Urothelium cell line (cell line): ENCODE measurements at places on chromosomes 11 and 22.

DNA sequence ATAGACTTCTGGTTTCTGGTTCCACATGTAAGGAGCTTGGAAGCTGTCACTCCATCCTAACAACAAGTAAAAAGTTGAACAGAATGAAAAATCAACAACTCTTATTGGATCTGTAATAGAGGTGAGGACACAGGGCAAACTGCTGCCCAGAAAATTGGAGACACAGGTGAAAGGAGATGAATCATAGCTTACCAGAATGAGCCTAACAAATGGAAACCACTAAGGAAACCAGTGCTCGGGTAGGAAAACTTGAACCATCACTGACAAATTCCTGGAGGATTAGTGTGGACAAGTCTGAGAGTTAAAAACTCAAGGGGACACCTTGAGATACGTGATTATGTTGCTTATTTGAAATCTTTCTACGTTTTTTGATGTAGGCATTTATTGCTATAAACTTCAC is 52.1 kb downstream of the GDPD4 start:
- peak; percentile 63 for DNase-seq

DNA sequence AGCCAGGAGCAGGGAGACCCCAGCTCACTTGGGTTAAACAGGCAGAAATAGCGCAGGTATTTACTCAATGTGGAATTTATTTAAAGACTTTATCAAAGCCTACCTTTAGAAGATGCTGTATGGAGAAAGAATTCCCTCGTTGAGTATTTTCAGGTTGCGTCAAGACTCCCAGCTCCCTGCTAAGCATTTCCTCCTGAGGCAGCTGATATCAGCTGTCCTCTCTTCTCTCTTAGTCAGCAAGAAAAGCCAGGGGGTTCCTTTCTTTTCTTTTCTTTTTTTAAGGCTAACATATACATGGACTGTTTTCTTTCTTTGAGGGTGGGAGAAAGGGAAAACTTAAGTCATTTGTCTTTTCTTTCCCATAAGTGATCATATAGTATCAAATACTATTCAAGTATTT is 125.8 kb upstream of the POU2AF2 start:
- DNase-seq = no peak

- no peak for DNase-seq
These were observed 5.3 kb downstream of the ADA2 start for GRCh38 chr22:17213976-17214375.

DNA sequence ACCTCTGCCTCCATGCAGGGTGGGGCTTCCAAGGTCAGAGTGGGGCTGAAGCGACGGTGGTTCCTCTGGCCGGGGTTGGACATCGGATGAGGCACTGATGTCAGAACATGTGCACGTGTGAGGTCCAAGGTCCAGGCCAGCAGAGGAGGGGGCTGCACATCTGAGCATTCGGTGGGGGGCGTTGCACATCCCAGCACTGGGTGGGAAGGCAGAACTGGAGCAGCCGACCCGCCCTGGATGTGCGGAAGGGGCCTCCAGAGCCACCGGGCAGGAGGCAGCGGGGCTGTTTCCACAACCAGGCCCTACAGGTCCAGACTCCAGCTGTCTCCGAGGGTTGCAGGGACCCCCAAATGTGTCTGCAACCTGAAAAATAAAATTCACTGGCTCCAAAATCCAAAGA is 271.0 kb downstream of the CTTN start:
- DNase-seq = no peak

DNA sequence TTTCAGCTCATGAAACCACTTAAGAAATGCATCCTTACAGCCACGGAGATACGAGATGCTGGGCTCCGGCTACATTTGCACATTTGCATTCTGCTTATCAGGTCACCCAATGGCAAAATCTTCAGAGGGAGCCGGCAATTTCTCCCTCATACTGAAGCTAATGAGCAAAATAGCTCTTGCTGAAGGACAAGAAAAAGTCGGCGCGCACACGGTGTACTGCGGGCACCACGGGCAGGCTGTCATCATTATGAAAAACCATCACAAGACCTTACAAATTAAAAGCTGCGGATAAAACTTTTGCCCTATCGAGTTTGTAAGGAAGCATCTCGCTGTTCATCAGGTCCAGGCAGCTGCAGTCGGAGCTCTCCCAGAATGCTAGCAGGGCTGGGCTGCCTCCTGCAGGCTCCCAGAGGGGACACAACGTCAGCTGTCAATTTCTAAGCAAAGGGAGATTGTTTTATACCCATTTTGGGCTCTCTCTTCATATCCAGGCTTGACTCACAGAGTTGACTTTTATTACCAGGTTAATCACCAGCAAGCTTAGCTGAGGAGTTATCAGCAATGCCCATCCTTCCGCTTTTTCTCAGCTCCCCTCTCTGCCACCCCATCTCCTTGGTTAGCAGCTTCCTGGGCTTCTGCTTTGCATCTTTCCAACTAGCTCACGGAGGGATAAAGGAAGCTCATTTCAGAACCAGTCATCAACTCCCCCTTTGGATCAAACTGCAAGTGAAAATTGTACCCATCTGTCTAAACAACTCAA is 375.1 kb downstream of the OPCML start:
- peak; percentile 12 for DNase-seq

GRCh38 chr22:46202897-46203600 is 47.0 kb downstream of the CDPF1 start:
- DNase-seq = no peak

- DNase-seq = no peak
These were observed 20.2 kb downstream of the MPPED1 start for GRCh38 chr22:43431808-43432554.

GRCh38 chr11:105458071-105458470 is 151.8 kb upstream of the GRIA4 start:
- no peak for DNase-seq

DNA sequence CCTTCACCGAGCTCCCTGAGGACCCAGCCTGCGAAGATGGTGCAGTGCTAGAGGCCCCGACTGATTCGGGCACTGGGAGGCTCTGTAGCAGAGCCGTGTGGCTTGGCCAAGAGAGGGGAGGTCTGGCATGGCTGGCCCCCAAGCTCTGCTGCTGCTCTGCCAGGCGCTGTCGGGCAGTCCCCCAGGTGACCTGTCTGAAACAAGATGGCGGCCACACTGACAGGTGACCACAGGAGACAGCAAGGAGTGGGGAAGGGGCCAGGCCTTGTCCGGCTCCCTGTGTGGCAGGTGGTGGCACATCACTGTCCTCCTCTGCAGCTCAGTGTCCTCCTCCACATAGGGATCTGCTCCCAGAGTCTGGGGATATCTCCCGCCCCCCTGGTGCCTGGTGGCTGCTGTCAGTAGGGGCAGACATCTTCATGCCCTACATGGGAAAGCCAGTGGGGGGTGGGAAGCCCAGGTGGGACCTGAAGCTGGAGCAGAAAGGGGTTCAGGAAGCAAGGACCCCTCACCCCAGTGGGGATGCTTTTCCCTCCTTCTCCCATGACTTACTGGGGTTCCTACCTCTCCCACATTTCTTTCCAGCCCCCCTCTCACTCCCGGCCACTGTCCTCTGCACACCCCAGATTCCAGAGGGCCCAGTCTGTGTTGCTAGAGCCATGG is 40.1 kb upstream of the WNT11 start:
- no peak for DNase-seq

GRCh38 chr11:130480186-130480585 is 31.7 kb downstream of the ADAMTS15 start:
- DNase-seq = no peak

DNA sequence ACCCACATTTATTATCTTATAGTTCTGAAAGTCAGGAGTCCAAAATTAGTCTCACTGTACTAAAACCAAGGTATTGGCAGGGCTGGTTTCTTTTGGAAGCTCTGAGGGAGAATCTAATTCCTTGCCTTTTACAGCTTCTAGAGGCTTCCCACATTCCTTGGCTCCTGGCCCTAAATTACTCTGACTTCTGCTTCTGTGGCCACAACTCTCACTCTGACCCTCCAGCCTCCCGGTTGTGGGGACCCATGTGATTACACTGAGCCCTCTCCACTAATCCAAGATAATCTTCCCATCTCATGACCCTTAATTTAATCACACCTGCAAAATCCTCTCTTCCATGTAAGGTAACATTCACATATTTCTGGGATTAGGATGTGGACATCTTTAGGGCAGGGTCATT is 110.9 kb downstream of the ARL14EP start:
- no peak for DNase-seq

DNA sequence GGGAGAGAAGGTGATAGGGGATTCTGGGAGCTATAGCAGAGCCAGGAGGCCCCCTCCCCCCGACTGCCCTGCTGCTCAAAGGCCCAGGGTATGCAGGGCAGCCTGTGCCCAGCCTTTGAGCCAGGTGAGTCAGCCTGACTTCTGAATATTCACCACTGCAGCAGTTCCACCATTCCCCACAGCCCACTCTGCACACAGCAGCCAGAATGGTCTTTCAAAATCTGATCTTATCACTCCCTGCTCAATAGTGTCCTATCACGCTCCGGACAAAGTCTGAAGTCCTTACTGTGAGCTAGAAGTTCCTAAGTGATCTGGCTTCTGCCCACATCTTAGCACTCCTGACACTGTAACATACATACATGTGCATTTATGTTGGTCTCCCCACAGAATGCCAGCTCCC is 111.7 kb downstream of the BUD13 start:
- no peak for DNase-seq

DNA sequence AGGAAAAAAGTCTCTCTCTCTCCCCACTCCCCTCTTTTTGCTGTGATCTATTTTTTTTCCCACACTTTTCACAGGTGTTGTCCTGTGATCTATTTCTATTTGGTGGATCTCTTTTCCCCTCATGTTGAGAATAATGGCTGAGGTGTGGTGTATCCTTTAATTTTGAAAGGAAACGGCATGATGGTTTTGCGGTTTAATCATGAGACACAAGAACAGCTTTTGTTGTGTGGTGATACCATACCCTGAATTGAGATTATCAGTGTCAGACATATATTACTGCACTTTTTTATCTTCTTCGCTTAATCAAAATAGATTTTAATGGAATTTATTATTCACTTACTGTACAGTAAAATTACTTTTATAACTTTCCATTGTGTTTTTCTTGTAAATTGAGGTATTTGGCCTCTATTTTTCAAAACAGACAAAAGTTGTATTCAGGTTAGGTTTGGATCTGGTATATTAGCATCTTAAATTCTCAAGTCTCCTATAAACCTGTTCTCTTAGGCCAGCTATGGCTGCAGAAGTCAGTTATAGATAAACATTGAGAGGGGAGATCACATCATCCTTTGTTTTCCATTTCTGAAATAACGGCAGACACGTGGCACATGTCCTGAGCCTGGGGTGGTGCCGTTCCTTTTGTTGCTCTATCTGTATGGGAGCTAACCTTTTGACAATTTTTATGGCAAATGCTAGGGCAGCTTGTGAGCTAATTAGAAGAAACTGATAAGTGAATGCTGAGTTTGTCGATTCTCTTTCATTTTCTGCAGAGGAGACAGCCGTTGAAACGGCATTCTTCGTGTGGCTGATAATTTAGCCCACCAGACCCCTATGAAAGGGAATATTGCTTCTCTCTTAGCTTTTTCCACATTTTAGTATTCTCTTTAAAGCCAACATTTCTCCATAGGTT is 25.8 kb downstream of the NF2 start:
- DNase-seq = no peak

DNA sequence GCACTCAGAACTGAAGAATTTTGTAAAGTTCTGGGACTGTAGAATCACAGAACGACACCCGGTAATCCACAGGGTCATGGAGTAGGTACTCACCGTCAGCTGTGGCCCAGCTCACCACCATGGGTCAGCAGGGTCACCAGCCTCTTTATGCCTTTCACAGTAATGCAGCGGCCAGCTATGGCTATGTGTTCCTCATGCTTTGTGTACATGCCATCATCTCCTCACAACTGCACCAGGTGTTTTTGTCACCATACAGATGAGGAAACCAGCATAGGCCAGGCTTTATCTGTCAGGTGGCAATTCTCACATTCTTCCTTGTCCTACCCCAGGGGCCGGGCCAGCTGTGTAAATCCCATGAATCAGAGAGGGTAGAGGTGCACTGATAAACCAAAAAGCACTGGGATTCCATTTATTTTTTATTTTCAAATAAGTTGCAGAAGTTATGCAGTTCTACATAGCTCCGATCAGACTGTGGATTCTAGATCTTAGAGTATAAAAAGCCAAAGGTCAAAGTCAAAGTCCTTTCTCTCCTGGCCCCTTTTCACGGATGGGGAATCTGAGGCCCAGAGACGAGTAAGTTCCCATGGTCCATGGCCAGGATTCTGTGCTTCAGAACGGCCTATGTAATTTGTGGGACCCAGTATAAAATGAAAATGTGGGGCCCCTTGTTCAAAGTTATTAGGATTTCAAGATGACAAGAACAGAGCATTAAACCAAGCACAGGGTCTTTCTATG is 17.5 kb downstream of the TSKU start:
- DNase-seq = no peak

DNA sequence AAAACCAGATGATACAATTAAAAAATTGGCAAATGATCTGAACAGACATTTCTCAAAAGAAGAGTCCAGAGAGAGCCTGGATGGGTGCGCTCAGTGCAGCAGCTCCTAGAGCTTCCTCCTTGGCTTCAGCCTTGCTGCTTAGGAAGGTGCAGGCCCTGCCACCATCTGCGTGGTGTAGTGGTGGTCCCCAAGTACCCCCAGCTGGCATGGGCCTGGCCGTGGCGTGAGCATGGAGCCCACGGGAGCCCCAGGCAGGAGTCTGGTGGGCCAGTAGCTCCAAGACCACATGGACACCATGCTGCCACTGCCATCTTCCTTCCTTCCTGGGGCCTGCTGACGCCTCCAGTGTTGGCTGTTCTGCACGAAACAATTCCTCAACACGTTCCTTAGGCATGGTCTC is 20.5 kb downstream of the THY1 start:
- DNase-seq = no peak

DNA sequence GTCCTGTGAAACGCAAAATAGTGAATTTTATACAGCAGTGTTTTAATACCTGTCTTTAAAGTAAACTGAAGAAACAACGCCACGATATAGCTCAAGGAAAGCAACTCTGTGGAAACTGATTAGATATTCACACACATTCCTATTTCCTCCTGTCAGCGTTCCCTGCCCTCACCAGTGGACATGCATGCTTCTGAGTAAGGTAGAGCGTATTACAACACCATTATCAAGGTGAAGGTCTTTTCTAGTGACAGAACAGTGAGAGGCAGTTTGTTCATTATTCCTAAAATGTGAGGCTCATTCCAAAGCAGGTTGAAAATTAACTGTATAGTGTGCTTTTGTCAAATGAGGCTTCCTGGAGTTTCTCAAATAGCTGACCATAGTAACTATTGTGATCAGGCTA is 153.1 kb downstream of the DDX10 start:
- DNase-seq = no peak

GRCh38 chr11:76791861-76792260 is 8.7 kb downstream of the TSKU start:
- no peak for DNase-seq

DNA sequence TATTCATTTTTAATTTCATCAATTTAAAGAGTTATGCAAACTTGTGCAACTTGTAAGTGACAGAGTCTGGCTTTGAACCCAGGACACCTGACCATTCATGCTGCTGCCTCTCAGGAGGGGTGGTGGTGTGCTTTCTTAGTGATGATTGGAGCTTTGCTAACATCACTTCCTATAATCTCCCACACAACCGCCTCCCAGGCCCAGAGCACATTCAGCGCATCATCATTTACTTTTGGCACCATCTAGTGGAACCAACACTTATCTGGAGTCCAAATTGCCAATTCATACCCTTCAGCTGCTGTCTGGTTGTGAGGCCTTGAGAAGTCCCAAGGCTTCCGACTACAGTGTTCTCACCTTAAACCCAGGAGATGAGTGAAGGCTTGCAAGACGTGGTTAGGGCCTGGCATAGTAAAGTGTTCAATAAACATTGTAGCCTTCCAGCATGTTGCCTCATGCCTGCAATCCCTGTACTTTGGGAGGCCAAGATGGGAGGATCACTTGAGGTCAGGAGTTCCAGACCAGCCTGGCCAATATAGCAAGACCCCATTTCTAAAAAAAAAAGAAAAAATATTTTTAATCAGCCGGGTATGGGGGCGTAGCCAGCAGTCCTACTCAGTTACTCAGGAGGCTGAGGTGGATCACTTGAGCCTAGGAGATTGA is 1.1 kb upstream of the TTLL1 start:
- peak; percentile 79 for DNase-seq
